Stimulated activated CD8-positive, alpha-beta memory T cell treated with anti-CD3 and anti-CD28 coated beads, Interleukin-2, amount 100 ng/mL, for 1 hour (primary cell): ENCODE measurements at places on chromosomes 3 and 15.

GRCh38 chr15:37125143-37125542 lies 24.8 kb upstream of the MEIS2 start:
- DNase-seq: no peak

GRCh38 chr3:179687967-179688535 lies 35.2 kb downstream of the USP13 start:
- DNase-seq: no peak

DNA sequence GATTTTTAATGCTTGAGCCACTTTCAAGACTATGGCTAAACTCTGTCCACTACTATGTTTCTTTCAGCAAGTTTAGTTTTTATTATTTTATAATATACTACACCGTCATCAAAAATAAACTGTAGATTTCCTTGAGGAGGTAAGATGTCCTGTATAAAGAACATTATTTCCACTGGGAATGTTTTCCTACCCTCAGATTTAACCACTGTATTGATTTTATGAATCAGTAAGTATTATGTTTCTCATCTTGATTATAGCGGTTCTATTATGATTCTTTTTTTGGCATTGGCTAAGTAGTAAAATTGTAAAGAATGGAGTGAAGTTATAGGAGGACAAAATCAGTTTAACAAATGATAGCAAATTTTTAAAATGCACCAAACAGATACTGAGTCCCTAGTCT lies 44.4 kb downstream of the ADAM10 start:
- DNase-seq: no peak

DNA sequence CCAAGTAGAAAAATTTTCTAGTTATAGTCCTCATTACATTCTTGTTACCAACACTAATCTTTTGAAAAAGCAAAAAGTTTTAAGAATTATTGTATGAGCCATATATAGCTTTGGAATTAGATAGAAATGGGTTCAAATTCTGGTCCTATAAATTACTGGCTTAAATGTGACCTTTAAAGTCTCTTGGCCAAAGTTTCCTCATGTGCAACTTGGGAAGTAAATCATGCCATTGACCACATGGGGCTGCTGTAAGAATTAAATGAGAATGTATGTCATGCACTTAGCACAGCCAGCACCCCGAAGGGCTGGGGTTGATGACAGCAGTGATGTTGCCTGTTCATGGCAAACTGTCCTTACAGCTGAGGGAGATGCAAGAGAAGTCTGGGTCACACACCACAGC lies 108.3 kb downstream of the TOP2B start:
- no peak for DNase-seq

- DNase-seq: no peak
Observed at GRCh38 chr15:53116169-53116568, 326.0 kb upstream of the ONECUT1 start.

DNA sequence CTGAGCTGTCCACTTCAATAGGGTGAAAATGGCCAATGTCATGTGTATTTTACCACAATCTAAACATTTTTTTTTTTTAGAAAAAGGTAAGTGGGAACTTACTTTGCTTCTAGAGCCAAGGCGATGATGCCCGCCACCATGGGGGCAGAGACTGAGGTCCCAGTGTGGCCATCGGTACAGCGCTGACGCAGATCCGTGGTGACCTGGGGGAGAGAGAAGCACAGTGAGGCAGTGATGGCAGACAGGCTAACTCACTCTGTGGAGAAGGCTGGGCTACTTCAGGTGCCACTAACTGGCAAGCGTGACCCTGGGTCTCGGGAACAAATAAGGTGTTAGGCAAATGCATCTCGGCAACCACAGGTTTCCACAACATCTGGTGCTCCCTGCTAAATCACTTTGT lies 94.3 kb upstream of the SNRPA1 start:
- no peak for DNase-seq

- no peak for DNase-seq
Observed at GRCh38 chr3:141418751-141419150, 50.4 kb downstream of the ZBTB38 start.

- DNase-seq: no peak
Observed at GRCh38 chr15:33956397-33956796, 11.9 kb upstream of the CHRM5 start.

GRCh38 chr15:24659622-24660021 lies 16.0 kb upstream of the NPAP1 start:
- DNase-seq: no peak

DNA sequence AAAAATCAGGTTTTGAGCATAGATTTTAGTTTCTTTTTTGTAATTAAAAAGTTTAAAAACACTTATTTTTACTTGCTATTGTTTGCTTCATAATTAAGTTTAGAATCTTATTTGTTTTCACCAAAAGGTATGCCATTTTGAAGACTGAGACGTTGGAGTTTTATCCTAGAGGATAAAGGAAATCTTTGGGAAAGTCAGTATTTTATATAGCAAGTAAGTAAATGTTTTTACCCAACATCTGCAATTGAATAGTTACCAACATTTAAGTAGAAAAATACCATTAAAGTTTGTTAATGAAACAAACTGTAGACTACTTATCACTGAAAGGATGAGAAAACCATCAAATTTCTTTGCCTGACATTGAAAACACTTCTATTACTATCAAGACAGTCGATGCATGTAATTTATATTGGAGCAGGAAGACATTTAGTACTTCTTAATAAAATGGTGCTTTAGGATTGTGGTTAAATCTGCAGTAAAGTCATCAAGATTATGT lies 14.0 kb upstream of the CHD2 start:
- DNase-seq: no peak

- DNase-seq: no peak
Observed at GRCh38 chr3:72309661-72310418, 524.9 kb upstream of the PROK2 start.

DNA sequence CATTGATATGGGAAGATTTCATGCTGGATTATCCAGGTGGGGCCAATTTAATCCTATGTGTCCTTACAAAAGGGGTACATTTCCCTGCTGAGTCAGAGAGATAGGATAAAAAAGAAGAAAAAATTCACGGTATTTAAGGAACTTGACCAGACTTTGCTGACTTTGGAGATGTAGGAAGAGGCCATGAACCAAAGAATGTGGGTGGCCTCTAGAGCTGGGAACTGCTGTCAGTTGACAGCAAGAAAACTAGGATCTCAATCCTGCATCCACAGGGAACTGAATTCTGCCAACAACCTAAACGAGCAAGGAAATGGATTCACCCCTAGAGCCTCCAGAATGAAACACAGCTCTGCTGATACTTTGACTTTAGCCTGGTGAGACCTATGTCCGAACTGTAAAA lies 148.1 kb upstream of the SLC24A5 start:
- no peak for DNase-seq

- DNase-seq: no peak
Observed at GRCh38 chr3:11350374-11350773, 78.2 kb downstream of the ATG7 start.

GRCh38 chr3:187831125-187832051 lies 86.1 kb upstream of the BCL6 start:
- no peak for DNase-seq

GRCh38 chr3:161894657-161895056 lies 398.0 kb downstream of the OTOL1 start:
- DNase-seq: no peak

GRCh38 chr3:42651248-42652091 lies 2.0 kb upstream of the ZBTB47 start:
- no peak for DNase-seq

DNA sequence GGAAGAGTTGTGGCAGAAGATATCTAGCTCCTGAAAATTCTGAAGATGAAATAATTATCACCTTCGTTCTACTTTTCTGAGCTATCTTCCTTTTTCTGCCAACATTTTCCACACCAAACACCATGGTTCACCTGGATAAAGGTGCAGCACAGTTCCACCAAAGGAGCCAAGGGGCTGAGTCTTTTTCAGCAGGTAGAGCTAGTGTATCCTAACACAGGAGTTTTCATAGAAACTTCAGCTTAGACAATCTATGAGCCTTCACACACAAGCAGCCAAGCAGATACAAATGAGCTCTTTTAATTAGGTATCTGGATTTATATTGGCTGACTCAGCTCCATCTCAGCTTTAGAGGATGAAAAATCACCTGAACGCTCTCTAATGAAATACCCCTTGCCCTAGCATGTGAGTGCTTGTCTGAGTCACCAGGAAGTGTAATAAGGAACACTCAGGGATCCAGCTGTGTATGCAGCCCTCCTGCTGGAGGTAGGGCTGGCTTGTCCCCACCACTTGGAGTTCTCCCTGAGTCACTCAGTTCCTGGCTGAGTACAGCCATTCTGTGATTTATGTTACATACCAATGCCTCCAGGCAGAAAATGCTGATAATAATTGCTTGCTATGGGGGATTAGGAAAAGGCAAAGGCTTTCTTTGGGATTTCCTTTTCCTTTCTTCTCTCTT lies 385.7 kb downstream of the LSAMP start:
- DNase-seq: no peak

- DNase-seq: no peak
Observed at GRCh38 chr3:71881732-71882131, 96.8 kb upstream of the PROK2 start.

GRCh38 chr3:171878461-171879225 lies 35.5 kb downstream of the TMEM212 start:
- no peak for DNase-seq

DNA sequence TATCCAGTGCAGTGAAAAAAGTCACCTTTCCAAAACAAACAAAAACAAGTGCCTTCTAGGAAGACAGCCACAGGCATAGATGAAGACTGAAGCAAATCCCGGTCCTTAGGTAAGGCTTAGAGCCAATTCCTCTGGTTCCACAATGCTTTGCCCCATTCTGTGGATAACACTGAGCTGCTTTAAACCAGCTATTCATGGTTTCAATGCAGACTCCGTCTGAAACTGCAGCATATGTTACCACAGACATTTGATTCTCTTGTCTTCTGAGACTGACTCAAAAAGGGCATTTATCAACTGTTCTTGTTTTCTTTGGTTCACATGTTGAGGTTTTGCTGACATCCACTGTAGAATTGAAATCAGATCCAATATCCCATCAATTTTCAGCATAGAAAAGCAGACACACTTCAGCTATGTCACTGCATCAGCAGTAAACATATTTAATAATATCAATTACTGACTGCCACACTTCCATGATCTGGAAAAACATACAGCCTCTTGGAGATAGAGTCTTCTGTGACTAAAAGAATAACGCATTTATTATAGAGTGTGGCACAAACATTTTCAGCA lies 659.3 kb downstream of the ROBO2 start:
- no peak for DNase-seq

DNA sequence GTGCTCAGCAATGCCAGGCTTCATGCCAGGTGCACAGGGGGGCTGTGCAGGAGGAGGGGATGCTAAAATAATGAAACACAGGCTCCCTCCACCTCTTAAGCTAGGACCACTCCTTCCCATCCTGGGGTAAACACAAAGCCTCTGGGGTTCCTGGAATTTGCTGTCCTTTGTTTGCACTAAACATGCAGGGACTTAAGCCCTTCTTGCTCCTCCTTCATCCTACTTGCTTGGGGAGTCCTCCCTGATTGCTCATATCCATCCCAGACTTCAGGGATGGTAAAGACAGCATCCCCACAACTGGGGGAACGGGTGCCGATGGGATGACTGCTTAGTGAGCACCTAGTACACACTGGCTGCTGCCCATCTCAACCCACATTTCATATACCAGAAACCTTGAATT lies 5.1 kb downstream of the LINGO1 start:
- no peak for DNase-seq

DNA sequence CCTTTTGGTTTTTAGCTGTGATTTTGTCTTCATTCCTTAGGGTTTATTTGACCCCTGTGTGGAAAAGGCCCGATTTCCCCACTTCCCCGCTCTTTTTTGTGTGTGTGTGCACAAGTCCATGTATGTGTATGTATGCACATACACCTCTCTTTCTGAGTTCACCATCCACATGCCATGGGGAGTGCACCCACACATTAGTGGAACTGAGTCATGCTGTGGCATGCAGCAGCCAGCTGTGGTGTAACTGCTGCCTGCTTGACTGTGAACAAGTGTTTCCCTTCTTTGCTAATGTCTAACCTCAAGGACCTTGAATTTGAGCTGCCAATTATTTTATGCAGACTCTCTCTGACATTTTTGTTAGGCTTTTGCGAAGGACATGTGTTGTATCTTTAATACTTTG lies 434.9 kb upstream of the TPM1 start:
- DNase-seq: no peak

DNA sequence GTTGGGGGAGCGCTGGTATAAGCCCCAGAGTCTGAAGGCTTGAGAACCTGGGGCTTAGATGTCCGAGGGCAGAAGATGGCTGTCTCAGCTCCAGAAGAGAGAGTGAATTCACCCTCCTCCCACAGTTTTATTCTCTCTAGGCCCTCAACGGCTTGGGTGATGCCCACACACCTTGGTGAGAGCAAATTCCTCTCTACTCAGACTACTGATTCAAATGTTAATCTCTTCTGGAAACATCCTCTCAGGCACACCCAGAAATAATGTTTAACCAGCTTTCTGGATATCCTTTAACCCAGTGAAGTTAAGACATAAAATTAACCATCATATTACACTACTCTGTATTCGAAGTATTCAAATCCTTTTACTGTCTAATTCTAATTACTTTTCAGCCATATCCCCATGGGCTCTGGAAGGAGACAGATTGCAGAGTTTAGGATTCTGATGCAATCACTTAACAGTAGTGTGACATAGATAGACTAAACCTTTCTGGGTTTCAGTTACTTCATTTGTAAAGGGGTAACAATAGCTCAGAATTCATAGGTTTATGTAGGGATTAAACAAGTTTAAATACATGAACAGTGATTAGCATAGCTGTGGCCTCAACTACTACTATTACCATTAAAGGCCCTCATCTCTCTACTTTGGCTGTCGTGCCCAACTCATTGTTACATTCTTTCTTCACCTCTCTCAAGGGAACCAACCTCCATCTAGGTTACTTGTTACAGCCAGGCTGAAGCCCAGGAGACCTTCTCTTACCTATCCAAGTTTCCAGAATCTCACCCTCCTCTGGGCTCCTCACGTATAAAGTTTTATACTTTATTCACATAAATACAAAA lies 25.7 kb upstream of the ANO10 start:
- no peak for DNase-seq

DNA sequence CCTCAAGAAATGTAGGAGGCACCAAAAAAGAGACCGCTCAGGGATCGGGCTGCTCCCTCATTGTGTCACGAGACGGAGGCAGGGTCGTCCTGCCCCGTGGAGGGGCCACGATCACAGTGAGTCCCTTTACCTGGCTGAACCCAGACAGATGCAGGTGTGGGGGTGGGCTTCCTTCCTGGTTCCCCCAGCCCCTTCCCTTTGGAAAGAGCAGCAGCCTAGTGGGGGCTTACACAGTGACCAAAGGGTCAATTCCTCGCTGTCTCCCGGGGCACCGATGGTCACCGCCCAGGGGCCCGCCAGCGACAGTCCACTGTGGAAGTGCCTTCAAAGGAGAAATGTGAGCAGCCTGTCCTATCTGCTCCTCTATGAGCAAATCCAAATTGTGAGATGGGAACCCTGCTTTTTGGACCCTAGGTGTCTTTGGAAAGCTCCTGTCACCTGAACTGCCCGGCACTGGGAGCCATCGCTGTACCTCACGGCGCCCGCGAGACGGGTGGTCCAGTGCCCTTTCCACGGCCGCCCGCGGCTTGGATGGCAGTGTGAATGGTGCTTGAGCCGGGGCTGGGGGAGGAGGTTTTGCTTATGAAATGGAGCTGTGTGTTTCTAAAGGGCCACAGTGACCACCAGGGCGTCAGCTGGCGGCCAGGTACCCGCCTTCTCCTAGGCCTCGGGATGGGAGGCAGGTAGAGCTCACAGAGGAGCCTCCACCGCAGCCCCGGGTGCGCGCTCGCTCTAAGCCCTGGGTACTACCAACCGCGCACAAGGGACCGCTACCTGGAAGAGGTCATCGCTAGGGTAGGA lies 155.7 kb downstream of the KLF13 start:
- DNase-seq: no peak
